Fibroblast of mammary gland (primary cell): ENCODE measurements at places on chromosomes 12 and 14.

DNA sequence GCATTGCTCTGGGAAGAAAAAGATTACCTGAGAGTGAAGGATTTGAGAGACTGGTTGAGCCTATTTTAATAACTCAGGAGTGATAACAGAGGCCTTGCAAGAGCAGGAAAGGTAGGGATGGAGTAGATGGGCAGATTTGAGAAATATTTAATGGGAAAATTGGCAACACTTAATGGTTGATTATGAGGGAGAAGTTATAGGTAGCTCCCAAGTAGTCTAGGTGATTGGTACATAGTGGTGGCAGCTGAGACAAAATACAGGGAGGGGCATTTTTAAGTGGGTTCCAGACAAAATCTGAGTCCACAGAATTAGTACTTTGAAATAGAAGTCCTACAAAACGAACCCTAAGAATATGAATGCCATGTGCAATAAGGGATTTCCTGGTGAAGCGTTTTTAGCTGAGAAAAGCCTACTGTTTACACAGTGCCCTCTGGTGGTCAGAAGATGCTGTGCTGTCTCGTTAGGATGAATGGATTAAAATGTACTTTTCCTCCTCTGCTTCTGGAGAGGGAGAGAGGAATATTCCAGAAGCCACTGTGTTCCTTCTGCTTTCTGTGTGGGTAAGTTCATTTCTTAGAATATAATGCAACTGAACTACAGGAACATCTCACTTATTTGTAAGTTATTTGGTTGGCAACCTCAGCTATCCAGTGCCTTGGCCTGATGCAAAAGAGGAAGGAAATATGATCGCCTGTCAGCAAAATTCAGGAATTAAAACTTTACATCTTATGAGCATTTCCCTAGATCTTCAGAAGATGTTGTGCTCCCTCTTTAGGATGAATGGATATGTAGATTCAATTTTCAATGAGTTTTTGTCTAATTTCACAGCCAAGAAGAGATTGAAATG is 6.5 kb downstream of the ZBTB1 start:
- peak; percentile 76 for DNase-seq

GRCh38 chr12:65537978-65538377 is 259.5 kb downstream of the MSRB3 start:
- peak; percentile 47 for DNase-seq

DNA sequence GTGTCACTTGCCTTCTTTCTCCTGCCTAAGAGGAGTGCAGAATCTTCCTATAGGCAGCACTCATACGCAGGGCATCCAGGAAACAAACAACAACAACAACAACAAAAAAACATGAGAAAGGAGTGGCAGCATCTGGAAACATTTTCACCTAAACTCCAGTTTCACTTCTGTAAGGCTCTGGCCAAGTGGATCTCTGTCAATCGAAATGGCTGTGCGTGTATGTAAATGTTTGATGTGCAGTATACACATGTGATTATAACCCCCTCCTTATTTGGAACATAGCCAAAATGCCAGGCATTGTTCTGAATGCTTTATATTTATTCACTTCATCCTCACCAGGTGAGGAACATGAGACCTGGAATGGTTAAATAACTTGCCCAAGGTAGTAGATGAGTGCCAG is 76.8 kb downstream of the COX16 start:
- DNase-seq: no peak

DNA sequence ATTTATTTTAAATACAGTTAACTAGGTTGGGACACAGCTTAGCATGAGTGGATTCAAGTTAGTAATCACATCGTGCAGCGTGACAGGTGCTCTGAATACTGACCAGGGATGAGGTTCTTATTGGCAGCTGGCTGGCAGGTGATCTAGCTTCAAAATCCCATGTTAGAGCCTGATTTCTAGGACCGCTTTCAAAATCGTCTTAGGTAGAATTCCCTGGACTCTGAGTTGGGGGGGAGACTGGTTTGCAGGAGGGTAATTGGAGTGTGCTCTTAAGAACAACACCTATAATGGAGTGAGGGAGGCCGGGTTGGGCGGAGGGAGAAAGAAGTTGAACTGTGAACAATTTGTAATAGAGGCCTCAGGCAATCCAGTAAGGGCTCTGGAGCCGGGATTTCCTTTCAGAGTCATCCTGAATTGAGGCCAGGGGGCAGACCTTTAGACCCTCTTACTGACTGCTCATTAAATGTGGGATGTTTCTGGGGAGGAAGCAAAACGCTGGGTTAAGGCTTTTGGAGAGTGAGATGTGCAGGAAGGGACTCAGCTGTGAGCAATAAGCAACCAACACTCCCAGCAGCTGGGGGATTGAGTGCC is 874 bp upstream of the YARS2 start:
- peak; percentile 6 for DNase-seq

- DNase-seq: peak; percentile 18
Measured at GRCh38 chr14:22483863-22484593, 105.0 kb downstream of the DAD1 start.

- peak; percentile 86 for DNase-seq
Measured at GRCh38 chr12:114975640-114976310, 291.8 kb upstream of the TBX3 start.

GRCh38 chr12:29113101-29113500 is 36.0 kb upstream of the FAR2 start:
- DNase-seq: peak; percentile 10

- DNase-seq: peak; percentile 0
Measured at GRCh38 chr12:33427071-33427470, 12.5 kb downstream of the SYT10 start.
